Activated naive CD4-positive, alpha-beta T cell treated with anti-CD3 and anti-CD28 coated beads, Interleukin-2, amount 50 U/mL, for 72 hours (primary cell): ENCODE measurements at places on chromosomes 1 and 21. TPM values are rescaled to one million over a fixed set of nuclear protein-coding genes. Genes with fewer than 3 reads are reported as not detected.
A peak's percentile ranks its signal among the peaks of the same experiment; 100 is the strongest.

ORC1 gene
- total RNA-seq, result 56.5 TPM

OVAAL gene
- not detected for total RNA-seq

DNAJC6 gene
- total RNA-seq, result 3.1 TPM

KRTAP24-1 gene
- total RNA-seq, result not detected

FBXO2 gene
- total RNA-seq, result 2.0 TPM

AMPD1 gene
- total RNA-seq, result not detected

OR2AK2 gene
- total RNA-seq, result 0.25 TPM

RAB13 gene
- 22.1 TPM for total RNA-seq

KCNJ10 gene
- total RNA-seq, result not detected

C1orf185 gene
- not detected for total RNA-seq

OR2T10 gene
- not detected for total RNA-seq

OR2T4 gene
- not detected for total RNA-seq

FPGT gene
- total RNA-seq, result 15.3 TPM

CD164L2 gene
- total RNA-seq, result not detected

GRCh38 chr1:31579374-31579773 lies 3.1 kb downstream of the TINAGL1 start:
- no peak for DNase-seq

DNA sequence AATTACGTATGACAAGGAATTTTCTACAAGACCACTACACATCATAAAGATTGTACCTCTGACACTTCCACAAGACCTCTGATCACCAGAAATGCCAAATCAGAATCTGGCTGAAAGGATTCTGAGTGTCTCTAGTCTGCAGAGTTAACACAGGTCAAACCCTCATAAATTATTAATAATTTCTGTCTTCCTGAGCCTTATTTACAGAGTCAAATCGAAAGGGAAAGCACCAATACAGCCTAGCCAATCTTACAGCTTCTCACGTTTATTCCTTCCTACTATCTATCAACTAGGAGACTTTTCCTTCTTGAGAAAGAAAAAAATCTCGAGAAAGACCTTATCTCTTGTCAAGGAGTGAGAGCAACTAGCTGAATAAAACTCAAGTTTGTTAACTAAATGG lies 2151.6 kb downstream of the MRPL39 start:
- DNase-seq, result no peak

DNA sequence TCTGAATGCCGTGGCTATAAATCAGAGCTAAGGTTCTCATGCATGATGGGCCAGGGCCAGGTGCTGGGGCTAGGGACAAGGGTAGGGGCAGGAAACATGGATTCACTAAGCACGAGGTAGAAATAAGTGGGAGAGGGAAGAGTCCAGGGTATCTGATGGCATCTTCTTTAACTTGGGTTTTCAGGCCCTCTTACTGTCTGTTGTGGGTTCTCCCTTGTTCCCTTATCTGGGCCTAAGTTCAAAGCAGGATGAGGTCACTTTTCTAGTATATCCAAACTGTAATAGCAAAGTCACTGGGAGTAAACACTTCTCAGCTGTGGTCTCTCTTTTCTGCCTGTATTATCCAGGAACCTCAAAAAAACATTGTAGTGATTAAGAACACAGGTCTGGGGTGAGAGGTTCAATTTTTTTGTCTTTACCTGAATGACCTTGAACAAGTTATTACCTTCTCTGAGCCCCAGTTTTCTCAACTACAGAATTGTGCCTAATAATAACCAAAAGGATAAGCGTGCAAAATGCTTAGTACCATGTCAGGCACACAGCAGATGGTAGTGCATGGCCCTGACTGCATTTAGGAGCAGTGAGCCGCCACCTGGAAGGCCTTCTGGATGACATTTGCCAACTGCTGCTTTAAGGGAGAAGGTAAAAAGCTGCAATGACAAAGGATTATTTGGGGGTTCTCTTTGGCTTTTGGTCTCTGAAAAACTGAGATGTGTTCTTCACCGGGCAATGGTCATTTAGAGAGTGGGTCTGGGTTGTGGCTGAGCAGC lies 53.6 kb upstream of the A3GALT2 start:
- no peak for DNase-seq

DNA sequence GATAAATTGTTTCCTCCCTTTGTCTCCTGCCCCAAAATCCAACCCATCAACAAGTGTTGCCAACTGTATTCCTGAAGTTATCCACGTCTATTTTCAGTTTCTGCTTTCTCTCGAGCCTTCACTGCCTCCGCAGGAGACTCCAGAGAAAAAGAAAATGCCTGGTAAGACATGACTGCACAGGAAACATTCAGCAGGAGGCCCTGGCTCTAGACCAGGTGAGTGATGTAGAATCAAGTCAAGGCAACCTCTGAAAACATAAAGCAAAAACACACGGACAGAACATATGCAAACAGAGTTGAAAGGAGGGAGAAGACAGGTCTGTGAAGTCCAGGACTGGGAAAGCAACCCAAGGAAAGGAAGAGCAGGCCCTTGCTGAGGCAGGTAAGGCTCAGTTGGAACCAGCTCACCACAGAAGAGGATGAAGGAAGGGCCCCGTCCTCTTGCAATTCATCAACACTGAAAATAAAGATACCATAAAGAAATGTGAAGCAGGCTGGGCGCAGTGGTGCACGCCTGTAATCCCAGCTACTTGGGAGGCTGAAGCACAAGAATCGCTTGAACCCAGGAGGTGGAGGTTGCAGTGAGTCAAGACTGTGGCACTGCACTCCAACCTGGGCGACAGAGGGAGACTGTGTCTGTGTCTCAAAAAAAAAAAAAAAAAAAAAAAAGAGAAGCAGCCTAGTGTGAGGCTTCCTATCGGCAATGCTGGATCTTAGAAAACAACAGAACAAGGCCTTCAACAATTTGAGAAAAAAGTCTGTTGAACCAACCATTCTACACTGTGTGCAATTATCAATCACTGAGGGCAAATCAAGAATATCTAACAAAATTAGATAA lies 8.8 kb downstream of the NOL9 start:
- DNase-seq, result no peak

DNA sequence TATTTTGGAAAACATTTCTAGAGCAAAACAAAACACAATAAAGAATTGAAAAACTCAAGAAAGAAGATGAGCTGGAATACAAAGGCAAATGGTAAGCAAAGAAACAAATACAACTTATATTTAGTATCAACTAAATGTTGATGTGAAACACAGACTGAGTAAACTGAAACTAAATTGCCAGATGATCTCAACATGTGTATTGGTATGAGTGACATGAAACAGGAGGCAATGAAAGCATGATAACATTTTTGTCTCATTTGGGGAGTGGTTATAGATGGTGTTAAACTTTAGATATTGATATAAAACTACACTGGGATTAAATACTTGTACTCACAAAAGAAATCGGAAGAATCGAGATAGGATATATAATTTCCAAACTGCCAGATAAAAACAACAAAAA lies 805.6 kb upstream of the CXADR start:
- DNase-seq, result no peak

GRCh38 chr1:213724640-213725536 lies 262.9 kb upstream of the PROX1 start:
- DNase-seq, result no peak

- no peak for DNase-seq
Measured at GRCh38 chr21:41932576-41933312, 21.1 kb downstream of the C2CD2 start.

GRCh38 chr1:157086299-157086698 lies 13.3 kb downstream of the ETV3L start:
- DNase-seq, result no peak

DNA sequence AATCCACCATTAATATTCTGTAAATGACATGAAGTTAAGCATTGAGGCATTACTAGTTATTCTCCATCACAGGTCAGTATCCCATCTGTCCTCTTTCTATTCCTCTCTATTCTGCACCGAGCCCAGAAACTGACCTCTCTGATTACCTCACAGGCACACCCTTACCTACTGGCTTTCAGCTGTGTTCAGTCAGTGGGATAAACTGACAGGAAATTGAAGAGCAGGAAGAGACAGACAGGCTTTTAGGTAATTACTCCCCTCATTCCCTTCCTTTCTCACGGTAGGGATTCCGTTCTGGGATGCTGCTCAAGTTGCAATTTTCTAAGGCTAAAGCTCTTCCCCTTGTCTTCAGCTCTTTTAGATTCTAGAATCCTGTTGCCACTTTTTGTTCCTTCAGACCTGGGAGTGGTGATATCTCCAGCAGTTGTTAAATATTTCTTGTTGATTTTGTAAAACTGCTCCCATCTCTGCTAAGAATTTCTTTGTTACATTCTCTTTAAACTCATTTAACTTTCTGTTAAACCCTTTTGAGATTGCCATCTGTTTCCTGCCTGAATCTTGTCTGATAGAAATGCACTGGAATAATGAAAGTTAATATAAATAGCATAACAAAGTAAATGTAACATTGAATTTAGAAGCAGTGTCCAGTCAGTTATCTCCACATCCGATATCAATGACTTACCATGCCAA lies 1063.4 kb downstream of the PLA2G4A start:
- no peak for DNase-seq

- no peak for DNase-seq
Measured at GRCh38 chr1:65393347-65393746, 27.1 kb upstream of the LEPR start.

DNA sequence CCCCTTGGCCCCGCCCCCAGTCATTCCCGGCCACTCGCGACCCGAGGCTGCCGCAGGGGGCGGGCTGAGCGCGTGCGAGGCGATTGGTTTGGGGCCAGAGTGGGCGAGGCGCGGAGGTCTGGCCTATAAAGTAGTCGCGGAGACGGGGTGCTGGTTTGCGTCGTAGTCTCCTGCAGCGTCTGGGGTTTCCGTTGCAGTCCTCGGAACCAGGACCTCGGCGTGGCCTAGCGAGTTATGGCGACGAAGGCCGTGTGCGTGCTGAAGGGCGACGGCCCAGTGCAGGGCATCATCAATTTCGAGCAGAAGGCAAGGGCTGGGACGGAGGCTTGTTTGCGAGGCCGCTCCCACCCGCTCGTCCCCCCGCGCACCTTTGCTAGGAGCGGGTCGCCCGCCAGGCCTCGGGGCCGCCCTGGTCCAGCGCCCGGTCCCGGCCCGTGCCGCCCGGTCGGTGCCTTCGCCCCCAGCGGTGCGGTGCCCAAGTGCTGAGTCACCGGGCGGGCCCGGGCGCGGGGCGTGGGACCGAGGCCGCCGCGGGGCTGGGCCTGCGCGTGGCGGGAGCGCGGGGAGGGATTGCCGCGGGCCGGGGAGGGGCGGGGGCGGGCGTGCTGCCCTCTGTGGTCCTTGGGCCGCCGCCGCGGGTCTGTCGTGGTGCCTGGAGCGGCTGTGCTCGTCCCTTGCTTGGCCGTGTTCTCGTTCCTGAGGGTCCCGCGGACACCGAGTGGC lies at the start of gene SOD1:
TSS of gene SOD1 (plus strand) at position 158 of the 723 bp plus-strand sequence. CDS start at position 235, 77 bp downstream.
- DNase-seq, result peak; percentile 95

- DNase-seq, result no peak
Measured at GRCh38 chr1:83511146-83511726, 487.7 kb downstream of the TTLL7 start.

GRCh38 chr21:41706263-41706639 lies 60.6 kb downstream of the RIPK4 start:
- DNase-seq, result no peak

GRCh38 chr1:35269989-35270289 lies 1.4 kb downstream of the ZMYM4 start:
- DNase-seq, result no peak

GRCh38 chr1:154431586-154432373 lies 26.6 kb downstream of the IL6R start:
- DNase-seq, result no peak

DNA sequence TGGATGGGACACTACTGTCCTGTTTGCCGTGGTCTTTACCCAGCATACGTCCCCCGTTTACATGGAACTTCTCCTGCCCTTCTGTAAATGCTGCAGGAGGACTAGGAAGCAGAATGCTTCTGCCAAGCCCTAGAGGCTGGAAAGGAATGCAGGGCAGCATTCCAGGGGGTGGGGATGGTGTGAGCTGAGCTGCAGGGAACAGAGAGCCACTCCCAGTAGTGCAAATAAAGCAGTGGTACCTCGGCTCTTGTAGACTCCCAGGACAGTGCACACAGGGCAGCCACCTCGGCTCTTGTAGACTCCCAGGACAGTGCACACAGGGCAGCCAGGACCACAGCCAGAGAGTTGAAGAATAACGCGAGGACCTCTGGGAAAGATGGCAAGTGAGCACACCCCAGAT lies 35.4 kb downstream of the PTPRU start:
- peak; percentile 34 for DNase-seq

GRCh38 chr1:155680531-155680930 lies 8.0 kb downstream of the YY1AP1 start:
- DNase-seq, result no peak

GRCh38 chr1:233359431-233359830 lies 31.9 kb downstream of the MAP3K21 start:
- no peak for DNase-seq

DNA sequence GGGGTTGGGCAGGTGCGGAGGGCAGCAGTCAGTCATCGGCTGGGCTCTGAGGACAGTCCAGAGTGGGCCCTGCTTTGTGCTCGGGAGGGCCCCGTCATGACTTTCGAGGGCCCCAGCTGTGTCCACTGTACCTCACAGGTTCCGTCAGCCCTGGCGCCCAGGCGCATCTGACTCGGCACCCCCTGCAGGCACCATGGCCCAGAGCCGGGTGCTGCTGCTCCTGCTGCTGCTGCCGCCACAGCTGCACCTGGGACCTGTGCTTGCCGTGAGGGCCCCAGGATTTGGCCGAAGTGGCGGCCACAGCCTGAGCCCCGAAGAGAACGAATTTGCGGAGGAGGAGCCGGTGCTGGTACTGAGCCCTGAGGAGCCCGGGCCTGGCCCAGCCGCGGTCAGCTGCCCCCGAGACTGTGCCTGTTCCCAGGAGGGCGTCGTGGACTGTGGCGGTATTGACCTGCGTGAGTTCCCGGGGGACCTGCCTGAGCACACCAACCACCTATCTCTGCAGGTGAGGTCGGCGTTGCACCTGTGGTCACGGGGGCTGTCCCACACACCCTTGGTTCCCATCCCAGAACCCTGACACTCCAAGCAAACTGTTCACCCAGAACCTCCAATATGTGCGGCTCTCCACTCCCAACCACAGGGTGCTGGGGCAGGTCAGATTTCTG lies 7.8 kb downstream of the PODN start:
- peak; percentile 26 for DNase-seq

DNA sequence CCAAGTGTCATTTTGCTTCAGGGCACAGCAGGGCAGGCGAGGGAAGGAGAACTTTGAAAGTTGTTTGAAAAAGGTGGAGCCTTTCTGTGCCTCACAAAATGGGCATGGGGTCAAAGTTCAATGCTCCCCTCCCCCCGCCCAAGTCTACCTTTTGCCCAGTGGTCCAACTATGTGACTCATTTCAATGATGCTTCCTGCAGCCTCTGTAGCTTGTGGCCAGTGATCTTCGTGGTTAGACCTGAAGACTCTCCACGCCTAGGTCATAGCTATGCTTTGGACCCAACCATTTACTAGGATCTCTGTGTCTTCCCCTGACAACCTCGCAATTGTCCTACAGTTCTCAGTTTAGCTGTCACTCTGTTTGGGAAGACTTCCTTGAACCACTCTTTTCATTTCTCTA lies 280.3 kb upstream of the GJB5 start:
- no peak for DNase-seq

GRCh38 chr1:60894130-60894529 lies 188.2 kb upstream of the NFIA start:
- DNase-seq, result no peak

GRCh38 chr1:115283681-115284146 lies 54.3 kb downstream of the NGF start:
- DNase-seq, result no peak
